KG1 (cell line): ENCODE measurements at places on chromosomes 16 and 17.
A peak's percentile ranks its signal among the peaks of the same experiment; 100 is the strongest.

DNA sequence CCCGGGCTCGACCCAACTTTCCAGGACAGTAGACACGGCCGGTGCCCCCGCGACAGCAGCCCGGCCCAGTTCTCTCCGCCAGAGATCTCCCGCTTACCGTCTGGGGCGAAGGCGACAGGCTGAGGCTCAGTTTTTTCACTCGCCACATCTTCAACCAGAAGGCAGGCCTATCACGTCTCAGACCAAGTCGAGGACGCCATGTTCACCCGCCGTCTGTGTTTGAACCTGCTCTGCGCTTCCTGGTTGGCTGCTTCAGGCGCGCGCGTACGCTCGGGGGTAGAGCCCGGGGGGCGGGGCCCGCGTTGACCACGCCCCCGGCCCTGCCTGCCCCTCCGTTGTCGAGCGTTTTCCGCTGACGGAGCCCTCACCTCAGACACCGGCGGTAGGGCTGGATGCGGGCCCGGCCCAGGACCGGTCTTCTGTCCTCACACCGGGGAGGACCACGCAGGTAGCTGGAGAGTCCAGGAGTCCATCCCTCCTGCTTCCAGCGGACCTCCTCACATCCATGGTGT is at the start of gene SPAG5:
Gene SPAG5, minus strand, starts transcription at position 227 of the 512 bp plus-strand sequence. Its CDS starts 79 bp downstream, at position 148.
- peak; percentile 86 for DNase-seq

DNA sequence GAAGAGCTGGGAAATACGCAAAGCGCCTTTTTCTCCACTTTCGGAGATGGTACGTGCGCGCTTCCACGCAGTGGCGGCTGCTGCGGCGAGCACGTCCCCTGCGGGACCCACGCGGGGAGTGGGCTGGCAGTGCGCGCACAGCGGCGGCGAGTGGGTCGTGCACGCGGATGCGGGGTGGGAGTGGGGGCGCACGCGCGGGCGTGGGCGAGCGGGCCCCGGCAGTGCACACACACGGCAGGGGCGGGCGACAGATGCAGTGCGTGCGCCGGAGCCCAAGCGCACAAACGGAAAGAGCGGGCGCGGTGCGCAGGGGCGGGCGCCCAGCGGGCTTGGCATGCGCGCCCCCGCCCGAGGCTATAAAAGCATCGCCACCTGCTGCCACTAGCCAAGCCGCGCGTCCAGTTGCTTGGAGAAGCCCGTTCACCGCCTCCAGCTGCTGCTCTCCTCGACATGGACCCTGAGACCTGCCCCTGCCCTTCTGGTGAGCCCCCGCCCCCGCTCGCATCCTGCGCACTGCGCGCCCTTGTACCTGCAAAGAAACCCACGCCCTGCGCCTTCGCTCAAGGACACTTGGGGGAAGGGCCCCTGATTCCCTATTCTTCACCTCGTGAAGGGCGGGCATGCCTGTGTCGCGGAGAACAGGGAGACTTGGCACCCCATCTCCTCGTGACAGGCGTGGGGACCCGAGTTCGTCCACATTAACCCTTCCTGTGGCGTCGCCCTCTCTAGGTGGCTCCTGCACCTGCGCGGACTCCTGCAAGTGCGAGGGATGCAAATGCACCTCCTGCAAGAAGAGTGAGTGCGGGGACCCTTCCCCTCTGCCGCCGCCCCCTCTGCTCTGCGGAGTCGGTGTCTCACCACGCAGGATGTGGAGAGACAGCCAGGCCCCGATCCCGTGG is at the start of gene MT3:
Gene MT3, plus strand, starts transcription at position 388 of the 899 bp plus-strand sequence. Its CDS starts 63 bp downstream, at position 451.
- no peak for DNase-seq

GRCh38 chr16:84929421-84930297 is 81.7 kb downstream of the ZDHHC7 start:
- DNase-seq, result no peak

GRCh38 chr16:29974291-29975133 is 844 bp downstream of the TAOK2 start:
- no peak for DNase-seq

DNA sequence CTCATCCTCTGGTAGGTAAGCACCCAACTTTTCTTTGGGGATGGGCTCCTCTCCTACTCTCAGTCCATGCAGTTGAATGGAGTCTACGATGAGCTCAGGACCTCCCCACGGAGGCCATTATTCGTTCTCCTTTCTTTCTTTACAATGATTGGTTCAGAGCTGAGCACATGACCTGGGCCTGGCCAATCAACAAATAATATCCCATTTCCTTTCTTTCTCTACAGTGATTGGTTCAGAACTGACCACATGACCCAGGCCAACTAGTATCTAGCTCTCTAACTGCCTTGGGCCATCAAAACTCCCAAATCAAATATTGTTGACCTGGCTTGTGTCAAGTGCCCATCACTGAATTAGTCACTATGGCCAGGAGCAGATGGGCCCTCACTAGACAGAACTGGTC is 129.2 kb downstream of the USP31 start:
- DNase-seq, result no peak

DNA sequence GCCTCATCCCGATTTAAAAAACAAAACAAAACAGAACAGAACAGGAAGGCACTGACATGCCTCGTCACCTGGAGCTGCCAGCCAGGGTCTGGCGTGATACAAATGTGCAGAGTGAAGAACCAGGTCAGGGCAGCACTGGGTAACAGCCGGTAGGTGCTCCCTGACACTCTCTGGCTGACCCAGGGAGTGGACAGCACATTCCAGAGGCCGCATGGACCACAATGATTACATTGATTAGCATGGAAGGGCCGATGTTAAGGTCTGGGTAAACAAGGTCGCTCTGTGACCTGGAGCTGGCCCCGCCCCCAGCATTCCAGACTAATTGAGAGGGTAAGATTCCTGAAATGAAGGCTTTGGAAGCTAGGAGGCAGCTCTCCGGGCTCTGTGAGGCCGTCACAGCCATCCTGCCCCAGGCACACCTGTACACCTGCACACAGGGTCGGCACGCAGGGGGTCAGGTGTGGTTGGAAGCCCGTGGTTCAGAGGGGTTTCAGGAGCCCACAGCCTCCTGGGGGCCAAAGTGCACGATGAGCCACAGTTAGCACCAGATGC is 21.4 kb downstream of the PIEZO1 start:
- no peak for DNase-seq

- DNase-seq, result no peak
These were observed 22.8 kb downstream of the SNTB2 start for GRCh38 chr16:69209735-69210134.

DNA sequence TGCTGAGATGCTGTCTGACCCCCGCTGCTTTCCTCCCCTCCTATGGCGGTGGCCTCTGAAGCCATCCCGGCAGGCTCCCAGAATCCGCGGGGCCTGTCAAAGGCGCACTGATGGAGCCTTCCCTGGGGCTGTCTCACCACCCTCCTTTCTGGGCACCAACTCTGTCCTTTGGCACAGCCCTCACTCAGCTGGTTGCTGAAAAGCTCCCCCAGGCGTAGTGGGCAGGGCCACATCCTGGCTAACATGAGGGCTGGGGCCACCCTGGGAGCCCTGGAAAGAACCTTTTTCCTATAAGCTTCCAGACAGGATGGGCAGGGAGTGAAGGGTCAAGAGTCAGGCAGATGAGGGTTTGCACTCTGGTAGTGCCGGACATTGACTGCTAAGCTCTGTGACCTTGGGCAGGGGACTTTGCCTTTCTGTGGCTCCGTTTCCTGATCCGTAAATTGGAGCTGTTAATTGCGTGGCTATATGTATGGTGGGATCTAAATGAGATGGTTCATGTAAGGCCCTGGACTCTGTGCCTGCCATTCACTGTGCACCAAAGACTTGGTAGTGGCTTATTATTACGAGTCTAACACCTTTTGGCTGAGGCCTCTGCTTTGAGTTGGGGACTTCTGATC is 27.6 kb upstream of the LASP1NB start:
- DNase-seq, result no peak

DNA sequence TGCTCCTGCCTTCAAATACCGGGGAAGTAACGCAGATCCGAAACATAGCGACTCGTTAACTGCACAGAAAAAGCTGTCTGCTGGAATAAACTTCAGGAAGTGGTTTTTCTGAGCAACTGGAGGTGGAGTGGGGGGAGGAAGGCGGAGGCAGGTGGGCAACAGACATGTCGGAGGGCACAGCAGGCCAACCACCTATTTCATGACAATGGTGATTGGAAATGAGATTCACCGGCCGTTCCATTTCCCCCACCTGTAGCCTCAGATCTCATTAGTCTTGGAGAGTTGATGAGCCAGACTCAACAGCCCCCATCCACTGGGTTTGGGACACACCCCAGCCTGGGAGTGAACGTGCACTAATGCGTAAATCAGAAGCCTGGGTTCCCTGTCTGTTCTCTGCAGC is 7.7 kb upstream of the PECAM1 start:
- peak; percentile 67 for DNase-seq

DNA sequence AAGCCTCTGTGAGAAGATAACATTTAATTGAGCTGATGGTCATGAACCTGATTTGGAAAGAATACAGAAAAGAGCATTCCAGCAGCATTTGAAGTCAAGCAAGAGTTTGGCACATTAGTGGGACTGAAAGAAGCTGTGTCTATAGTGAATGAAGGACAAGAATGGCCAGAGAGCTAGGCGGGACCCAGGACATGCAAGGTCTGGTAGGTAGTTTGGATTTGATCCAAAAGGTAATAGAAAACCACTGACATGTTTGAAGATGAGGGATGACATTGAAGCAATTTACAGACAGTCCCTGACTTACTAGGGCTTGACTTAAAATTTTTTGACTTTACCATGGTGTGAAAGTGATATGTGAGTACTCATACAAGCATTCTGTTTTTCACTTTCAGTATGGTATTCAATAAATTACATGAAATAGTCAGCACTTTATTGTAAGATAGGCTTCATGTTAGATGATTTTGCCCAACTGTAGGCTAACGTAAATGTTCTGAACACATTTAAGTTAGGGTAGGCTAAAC is 7.6 kb downstream of the CYB5B start:
- DNase-seq, result no peak

DNA sequence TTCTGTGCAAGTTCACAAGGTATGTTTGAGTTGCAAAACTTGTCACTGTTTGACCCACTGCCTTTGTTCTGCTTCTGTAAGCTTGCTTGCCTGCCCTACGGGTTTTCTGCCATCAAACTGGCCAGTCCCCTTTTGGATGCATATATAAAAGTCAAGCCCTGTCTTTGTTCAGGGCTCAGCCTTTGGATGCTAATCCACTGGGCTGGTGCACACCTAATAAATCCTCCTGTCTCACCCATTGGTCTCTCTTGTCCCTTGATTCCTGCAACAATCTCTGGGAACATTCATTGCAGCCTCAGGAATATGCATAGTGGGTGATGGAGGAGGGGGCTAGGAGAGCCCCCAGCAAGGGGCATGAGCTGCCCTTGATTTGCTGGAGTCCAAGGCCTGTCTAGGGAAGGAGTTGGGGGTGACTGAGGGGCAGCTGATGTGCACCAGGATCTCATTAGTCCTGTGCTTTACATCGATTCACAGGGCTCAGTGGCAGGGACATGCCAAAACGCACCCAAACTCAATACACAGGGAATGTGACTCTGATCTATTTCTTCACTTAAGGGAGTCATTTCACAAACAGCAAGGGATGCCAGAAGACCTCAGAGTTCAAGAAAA is 225.4 kb upstream of the NLRP1 start:
- no peak for DNase-seq

- no peak for DNase-seq
These were observed 606.3 kb upstream of the CDH11 start for GRCh38 chr16:65728167-65728566.

DNA sequence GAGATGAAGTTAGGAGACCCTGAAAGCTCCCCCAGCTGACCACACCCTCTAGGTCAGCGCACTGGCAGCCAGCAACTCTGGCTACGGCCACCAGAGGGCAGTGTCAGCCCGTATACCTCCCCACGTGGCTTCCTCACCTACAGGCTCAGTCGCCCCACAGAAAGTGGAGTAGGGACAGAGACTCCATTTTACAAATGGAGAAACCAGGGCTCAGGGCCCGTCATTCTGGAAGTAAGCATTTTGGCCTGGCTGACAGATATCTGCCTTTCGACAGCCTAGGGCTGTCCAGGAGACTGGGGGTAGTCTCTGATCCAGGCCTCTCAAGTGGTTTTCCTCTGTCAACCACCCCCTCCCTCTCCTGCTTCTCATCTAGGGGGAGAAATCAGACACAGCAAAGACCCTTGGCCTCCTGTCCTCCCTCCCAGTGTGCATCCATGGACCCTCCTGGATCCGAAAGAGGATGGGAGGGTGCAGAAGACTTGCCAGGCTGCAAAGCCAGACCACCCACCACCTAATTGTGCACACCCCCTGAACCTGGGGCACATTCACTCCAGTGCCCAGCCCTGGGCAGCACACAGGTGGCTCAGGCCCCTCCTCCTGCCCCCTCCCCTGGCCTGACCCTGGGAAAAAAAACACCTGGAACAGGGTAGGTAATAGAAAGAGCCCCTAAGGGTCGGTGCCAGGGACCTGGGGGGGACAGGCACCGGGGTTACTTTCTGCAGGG is 3.8 kb upstream of the HAP1 start:
- peak; percentile 58 for DNase-seq

DNA sequence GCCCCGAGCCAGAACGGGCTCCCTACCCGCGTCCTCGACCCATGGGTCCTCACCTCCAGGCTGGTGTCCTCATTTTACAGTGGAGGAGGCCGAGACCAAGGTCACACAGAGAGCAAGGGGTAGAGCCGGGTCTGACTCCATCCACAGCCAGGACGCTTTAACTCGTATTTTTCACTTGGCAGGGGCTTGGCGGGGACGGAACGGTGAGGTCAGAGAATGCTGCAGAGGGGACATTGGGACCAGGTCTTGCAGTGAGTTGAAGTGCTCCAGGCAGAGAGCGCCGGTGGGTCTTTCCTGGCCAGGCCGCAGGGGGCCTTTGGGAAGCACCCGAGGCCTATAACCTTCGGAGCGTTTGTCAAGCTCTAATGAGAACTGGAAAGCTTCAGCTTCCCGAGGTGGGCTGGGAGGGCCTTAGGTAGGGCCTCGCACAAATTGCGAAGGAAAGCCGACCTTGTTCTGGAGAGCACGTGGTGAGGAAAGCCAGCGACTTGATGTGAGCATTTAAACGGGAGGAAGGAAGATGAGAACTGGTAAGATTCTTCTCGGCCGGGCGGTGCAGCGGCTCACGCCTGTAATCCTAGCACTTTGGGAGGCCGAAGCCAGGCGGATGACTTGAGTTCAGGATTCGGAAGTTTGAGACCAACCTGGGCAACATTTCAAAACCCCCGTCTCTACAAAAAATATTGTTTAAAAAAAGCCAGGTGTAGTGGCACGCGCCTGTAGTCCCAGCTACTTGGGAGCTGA is 908 bp upstream of the CLUH start:
- DNase-seq, result no peak

DNA sequence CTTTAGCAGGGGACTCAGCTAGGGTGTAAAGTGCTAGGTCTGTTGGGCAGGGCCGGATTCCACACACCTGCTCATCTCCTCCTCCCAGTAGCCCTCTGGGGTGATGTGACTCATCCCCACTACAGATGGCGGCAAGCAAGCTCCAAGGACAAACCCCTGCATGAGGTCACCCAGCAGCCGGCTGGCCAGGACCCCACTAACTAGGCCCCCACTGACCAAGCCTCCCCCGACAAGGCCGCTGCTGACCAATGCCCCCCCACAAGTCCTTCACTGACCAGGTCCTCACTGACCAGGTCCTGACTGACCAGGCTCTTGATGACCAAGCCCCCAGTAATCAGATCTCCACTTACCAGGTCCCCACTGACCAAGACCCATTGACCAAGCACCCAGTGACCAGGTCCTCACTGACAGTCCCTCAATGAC is 36.7 kb downstream of the TNFRSF13B start:
- DNase-seq, result no peak
